ENCODE measurements at places on chromosomes 4 and X.

DNA sequence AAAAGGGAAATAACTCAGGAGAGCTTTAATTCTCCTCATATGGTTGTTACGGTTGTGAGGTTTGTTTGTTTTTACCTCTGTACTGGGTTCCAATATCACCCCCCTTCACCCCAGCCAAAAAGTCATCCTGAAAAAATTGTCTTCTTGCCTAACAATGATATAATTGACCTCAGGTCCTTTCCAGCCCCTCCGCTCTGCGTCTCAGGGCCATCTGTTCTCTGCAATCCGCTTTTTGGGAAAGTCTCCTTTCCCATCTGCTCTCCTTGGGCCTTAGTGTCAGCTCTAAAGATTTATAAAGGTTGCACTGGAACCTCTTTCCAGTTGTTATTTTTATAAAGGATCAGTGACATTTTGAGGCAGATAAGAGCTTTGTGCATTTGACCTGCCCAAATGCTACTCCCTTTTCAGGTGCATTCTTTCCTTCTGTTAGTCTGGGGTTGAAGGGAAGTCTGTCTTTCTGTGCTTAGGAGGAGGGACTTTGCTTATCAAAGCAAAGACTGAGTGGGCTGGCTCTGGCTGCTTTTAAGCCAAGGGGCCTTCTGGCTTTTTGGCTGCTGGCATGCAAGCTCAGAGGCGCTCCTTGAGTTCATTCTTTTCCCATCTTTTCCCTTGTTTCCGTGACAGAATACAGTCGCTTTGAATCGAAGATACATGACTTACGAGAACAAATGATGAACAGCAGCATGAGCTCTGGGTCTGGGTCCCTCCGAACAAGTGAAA lies 34.1 kb downstream of the DLG3 start:
- no peak for DNase-seq

GRCh38 chrX:117713411-117713810 lies 403.2 kb downstream of the KLHL13 start:
- peak; percentile 1 for DNase-seq

- DNase-seq, result no peak
Observed at GRCh38 chr4:129561886-129562671, 466.1 kb downstream of the C4orf33 start.

DNA sequence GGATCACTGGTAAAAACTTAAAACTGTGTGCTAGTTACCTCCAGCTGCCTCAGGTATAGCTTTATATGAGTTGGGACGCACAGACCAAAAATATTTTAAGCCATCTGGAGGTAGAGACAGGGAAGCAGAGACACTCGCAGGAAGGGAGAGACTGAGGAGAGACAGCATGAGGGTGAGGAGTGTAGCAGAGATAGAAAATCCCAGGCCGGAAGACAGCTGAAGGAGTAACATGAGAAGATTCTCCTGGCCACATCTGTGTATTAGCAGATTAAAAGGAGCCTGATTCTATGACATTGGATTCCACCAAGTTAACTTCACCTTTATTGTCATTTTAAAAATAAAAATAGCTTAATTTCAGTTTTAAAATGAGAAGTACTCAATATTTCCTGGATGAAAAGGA lies 84.3 kb downstream of the PDLIM5 start:
- DNase-seq, result no peak

DNA sequence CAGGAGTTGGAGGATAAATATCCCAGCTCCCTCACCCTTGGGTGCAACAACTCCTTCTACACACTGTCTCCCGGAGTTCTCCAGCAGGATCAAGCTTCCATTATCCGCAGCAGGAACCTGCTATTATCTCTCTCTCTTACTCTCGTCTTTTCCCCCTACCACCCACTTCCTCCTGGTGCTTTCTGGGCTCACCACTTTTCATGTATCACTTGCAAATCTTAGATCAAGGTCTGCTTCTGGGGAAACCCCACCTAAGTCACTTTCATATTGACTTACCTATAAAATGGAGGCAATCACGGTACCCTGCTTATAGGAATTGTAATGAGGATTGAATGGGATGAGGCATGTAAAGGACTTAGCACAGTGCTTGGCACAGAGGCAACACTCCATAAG lies 589.5 kb downstream of the BCOR start:
- DNase-seq, result no peak
